ENCODE measurements at places on chromosomes 16 and 17. TPM values are rescaled to one million over a fixed set of nuclear protein-coding genes. Genes with fewer than 3 reads are reported as not detected.
A peak's percentile ranks its signal among the peaks of the same experiment; 100 is the strongest.

DNAH3 gene
- total RNA-seq: not detected

TOX3 gene
- total RNA-seq: not detected

DNA sequence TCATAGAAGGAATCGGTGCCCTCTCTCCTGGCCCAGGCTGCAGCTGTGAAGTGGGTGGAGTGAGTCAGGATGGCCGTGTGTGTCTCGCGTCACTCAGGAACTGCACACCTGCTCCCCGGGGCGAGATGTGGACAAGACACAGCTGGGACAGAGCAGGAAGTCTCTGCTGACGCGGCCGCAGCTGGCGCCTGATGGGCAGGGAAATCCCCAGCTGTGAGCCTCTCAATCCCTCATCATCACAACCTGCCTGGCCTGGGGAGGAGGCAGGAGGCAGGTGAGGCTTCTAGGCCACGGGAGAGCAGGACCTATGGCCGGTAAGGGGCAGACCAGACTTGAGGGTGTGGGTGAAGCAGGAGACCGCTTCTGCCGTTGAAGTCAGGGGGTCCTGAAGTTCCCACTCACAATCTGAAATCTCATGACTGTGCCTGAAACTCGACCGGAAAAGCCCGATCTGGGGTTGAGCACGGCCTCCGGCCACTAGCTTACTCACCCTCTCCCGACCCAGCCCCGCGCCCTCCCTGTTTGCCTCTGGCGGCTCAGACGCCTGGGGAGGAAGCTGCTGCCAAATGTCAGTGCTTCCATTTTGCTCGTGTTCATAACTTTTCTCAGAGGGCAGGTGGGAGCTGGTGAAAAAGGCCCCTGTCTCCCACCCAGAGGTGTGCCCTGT, 1.1 kb upstream of the TRPV3 start:
- DNase-seq: peak; percentile 41

GRCh38 chr16:85564277-85565051, 48.7 kb upstream of the GSE1 start:
- DNase-seq: no peak

GRCh38 chr17:17742133-17742621, 60.9 kb downstream of the RAI1 start:
- DNase-seq: peak; percentile 32
